Epithelial cell of umbilical artery (primary cell): ENCODE measurements at places on chromosomes 16 and 17. TPM values are rescaled to one million over a fixed set of nuclear protein-coding genes. Genes with fewer than 3 reads are reported as not detected.

The CEMP1 gene
- total RNA-seq: not detected in 2 replicates

The KRTAP3-1 gene
- not detected in 2 replicates for total RNA-seq

The NGFR gene
- total RNA-seq: under 0.01 and 0.30 TPM in 2 replicates

The VASN gene
- total RNA-seq: 0.32 and 1.2 TPM in 2 replicates

The KRTAP1-5 gene
- under 0.01 and 0.46 TPM in 2 replicates for total RNA-seq

The RNU2-1 gene
- not detected in 2 replicates for total RNA-seq

The GINS2 gene
- total RNA-seq: 11.0 and 14.4 TPM in 2 replicates

The KREMEN2 gene
- not detected in 2 replicates for total RNA-seq

The RRAD gene
- 0.65 and 1.5 TPM in 2 replicates for total RNA-seq

The ZG16 gene
- total RNA-seq: under 0.01 TPM in 1 of 2 replicates, not detected in the other

The TBC1D3 gene
- total RNA-seq: not detected in 2 replicates

The EMC6 gene
- total RNA-seq: 14.6 and 41.6 TPM in 2 replicates

The TMEM100 gene
- total RNA-seq: 0.97 and 4.9 TPM in 2 replicates

The TP53TG3C gene
- total RNA-seq: 0.32 TPM in 1 of 2 replicates, not detected in the other

The NUPR1 gene
- total RNA-seq: under 0.01 and 1.1 TPM in 2 replicates

The KRT15 gene
- total RNA-seq: 0.65 and 1.1 TPM in 2 replicates

The NEUROD2 gene
- not detected in 2 replicates for total RNA-seq

The TBX21 gene
- not detected in 2 replicates for total RNA-seq

The LAT gene
- 0.15 and 0.65 TPM in 2 replicates for total RNA-seq

The PIK3R5 gene
- under 0.01 TPM in 1 of 2 replicates, not detected in the other for total RNA-seq

The TERB1 gene
- total RNA-seq: not detected in 2 replicates

The SMTNL2 gene
- total RNA-seq: not detected in 2 replicates

The IRX5 gene
- total RNA-seq: under 0.01 TPM in 1 of 2 replicates, not detected in the other

The AXIN2 gene
- 1.8 and 2.3 TPM in 2 replicates for total RNA-seq

The CYB5D1 gene
- total RNA-seq: 7.0 and 7.1 TPM in 2 replicates

The GPRC5B gene
- total RNA-seq: 24.0 and 28.0 TPM in 2 replicates

The PCGF2 gene
- total RNA-seq: 3.6 and 5.5 TPM in 2 replicates

The PDXDC1 gene
- 61.1 and 81.3 TPM in 2 replicates for total RNA-seq

The CACNG4 gene
- not detected in 2 replicates for total RNA-seq

The CTRB1 gene
- total RNA-seq: not detected in 2 replicates

The NACA2 gene
- not detected in 2 replicates for total RNA-seq

The CCL8 gene
- not detected in 2 replicates for total RNA-seq

The ROGDI gene
- total RNA-seq: 8.4 and 10.0 TPM in 2 replicates

The C16orf96 gene
- not detected in 2 replicates for total RNA-seq

The NCBP3 gene
- 15.9 and 21.6 TPM in 2 replicates for total RNA-seq

The TMC8 gene
- under 0.01 and 0.76 TPM in 2 replicates for total RNA-seq

The MEFV gene
- not detected in 2 replicates for total RNA-seq

The PTX4 gene
- not detected in 2 replicates for total RNA-seq

The TRPV3 gene
- total RNA-seq: under 0.01 TPM in 1 of 2 replicates, not detected in the other

The KRT32 gene
- not detected in 2 replicates for total RNA-seq

The KAT2A gene
- 4.9 and 11.4 TPM in 2 replicates for total RNA-seq

The SDK2 gene
- not detected in 2 replicates for total RNA-seq
